Umbilical cord (tissue), 2 donors: ENCODE measurements at places on chromosomes 1 and 21.
A peak's percentile ranks its signal among the peaks of the same experiment; 100 is the strongest.

DNA sequence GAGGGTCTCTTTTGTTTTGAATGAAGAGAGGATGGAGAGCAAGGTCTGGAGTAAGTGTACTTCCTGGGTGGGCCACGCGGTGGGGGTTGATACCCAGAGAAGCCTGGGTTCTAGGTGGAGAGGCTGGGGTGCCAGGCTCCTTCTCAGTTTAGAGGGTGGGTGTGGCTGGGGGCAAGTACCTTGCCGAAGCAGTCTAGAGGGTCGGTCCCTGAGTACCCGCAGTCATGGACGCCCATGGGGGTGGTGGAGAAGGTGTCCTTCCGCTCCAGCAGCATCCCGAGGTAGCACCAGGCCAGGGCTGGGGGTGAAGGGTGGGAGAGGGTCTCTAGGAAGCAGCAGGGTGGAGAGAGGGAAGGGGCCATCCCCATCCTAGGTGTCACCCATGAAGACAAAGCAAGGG, 14.3 kb downstream of the TTC22 start:
- DNase-seq = no peak

DNA sequence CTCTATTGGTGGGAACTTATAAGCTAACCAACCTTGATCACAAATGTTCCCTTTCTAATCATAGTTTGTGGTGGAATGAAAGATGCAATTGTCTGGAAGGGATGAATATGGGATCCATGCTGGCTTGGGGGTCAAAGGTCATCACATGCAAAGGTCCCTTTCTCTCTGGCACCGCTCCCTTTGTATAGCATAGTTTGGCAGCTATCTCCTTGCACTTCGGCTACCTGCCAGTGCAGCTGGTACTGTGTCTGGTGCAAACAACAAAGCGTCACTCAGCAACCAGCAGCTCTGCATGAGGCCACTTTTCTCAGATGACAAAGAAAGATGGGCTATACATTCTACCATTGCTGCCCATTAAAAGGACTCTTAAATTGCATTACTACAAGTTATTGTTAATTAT, 188.2 kb upstream of the NFIA start:
- DNase-seq = no peak

DNA sequence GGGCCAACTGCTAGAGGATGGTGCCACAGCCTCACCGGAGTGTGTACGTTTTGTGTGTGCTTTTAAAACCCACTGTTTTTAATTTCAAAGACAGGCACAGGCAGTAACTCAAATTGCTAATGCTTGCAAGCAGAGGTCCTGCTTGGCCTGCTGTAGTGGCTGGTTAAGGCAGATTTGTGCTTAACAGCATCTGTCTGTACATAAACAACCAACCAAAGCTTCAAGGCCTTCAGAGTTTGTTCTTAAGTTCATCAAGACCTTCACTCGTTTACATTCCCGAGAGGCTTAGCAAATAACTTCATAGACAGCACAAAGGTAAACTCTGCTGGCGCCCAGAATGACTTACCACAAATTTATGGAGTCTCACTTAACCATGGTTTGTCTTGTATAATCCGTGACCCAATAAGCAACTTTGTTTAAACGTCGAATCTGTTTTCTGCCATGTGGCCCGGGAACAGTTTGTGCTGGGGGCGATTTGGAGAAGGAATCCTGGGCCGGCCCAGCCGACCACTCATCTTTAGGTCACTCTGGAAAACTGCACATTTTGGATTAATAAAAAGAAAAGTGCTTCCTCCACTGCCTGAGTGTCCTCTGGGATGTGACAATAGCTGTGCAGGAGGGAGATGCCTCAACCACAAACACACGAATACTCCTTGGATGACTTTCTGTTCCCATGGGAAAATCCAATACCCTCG, 58.1 kb downstream of the CAPZB start:
- no peak for DNase-seq

DNA sequence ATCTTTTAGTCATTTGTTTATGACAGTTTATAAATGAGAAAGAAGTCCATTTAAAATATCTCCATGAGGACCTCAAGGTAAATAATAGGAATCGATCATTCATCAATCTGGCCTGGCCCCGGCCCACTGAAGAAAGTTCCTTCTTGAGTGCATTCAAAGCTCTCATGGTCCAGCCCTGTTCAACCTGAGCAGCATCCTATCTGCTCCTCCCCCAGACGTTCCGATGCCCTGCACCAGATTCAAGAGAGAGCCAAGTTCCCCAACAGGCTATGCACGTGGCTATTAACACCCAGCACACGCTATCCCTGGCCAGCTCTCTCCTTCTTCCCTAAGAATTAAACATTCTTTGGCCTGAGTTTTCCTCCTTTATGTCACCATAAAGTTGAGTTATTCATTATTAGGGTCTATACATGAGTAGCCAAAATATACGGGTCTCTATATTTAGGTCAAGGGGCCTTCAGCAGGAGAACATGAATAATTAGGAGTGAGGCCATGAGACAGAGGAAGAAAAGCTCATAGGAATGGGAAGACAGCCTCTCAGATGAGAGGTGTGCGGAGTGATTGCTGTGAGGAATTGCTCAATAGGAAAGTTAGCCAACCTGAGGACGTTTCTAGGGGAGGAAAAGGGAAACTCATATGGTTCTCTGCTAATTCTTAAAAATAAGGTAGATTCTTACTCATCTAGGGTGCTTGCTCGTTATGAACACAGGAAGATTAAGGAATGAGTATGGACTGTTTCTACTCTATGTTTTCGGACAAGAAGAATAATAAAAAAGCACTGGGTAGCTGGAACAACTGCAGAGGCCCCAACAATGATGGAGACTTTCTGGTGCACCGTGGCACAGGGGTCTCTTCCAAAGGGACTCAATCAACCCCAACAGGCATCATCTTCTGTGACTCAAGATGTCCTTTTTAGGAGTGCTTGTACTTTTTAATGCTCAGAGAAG, 23.6 kb downstream of the RUNX1 start:
- no peak for DNase-seq

DNA sequence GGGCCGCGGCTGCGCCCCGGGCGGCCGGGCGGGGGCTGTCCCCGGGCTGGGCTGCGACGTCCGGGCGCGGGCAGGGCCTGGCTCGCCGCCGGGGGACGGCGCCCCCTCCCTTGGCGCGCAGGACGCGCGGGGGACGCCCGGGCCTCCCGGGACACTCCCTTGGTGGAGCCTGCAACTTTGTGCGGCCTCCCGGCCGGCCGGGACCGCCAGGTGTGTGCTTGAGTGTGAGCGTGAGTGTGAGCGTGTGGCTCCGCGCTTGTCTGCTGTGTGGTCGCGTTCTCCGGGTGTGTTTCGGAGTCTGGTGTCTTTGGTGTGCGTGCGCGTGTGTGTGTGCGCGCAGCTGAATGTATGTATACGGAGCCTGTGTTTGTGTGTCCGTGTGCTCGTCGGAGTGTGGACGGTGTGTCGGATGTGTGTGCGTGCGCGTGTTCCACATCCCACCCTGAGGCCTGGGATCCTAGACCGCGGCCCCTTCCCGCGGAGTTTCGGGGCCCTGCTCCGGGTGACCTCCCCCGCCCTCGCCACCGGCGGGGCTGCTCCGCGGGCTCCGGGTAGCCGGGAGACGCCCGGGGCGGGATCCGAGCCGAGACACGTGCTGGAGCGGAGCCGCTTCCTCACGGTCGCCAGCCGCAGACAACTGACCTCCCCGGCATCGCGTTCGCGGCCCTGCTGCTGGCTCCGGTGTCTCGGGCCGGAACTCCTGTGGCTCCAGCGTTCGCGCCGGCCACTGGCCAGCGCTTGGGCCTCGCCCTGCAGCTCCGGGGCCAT, 1.7 kb downstream of the PTPRU start:
- peak; percentile 38 for DNase-seq

DNA sequence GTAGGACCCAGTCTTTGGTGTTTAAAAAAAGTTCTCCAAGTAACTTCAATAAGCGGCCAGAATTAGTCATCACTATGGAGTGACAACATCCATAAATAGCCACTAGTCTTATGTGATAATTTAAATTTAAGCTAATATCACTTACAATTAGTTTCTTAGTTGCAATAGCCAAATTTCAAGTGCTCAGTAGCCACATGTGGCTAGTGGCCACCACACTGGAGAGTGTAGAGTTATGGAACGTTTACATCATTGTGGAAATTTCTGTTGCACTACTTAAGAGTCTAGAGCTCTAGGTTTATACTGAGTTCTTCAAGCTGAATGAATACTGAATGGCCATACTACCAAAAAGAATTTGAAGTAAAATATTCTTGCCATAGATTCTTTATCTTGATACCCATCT, 121.1 kb downstream of the RUNX1 start:
- no peak for DNase-seq

DNA sequence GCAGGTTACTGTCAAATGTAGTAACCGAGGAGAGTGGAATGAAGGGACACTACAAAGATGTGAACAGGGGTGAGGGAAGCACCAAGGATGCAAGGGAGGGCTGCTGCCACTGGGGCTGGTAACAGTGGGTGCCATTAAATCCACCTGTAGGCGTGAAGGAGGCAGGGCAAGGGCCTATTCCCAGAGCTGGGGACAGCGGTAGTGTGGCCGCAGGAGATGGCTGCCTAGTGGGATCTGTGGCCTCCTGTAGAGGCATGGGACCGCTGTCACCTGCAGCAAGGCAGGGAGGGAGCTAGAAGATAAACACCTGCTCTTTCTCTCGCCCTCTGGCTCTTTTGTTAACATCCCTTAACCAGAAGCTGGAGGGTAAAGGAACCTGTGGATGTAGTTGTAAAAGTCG, 80.5 kb upstream of the CNIH3 start:
- no peak for DNase-seq

DNA sequence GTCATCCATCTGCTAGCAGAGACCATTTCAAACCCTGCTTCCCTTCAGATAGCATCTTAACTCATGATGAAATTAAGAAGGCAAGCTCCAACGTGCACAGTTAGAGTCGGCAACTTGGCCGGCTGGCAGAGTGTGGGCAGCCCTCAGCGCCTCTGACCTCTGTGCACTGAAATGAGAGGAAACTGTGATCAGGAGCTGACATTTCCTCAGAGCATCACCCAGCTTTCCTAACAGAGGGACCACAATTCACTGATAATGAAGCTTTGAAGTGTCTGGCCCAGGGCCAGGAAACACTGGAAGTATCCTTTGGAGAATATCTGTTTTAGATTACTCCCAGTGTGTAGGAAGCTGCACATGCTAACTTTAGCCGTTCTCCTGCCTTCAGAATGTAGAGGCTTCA, 145.0 kb upstream of the ZC3H11B start:
- DNase-seq = peak; percentile 89

DNA sequence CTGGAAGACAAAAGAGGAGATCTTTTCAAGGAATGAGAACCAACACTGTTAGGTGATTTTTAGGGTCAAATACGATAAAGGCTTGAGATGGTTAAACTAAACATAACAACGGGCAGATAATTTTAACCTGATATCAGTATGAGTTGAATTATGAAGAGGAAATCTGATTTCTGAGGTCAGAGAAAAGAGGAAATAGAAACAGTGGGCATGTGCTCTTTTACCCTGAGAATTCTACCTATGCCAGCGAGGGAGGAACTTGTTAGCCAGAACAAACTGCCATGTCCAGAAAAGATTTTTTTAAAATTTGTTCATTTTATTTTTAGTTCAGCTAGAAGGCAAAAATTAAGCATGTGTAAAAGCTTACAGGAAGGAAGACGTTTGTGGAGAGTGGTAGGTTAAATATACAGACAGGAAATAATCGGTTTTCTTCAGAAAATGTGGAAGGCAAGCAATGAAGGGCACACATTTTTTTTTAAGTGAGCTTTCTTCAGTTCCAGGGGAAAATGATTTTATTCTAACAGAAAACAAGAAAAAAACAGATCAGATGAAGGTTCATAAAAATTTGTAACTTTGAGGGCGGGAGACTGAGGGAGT, 1745.3 kb downstream of the MRPL39 start:
- no peak for DNase-seq

DNA sequence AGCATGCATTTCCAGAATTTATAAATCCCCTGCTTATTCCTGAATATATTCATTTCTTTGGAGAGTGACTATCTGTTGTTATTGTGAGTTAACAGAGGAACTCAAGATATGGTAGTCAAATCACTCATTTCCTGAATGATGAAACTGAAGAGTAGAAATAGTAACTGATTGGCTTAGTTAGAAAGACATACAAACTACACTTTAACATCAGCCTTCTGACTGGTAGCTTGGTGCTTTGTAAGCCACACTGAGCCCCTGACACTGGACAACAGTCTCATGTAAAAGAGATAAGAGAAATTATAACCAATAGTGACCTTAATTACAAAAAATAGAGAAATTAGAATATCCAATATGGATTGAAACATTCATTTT, 4.8 kb downstream of the GBP7 start:
- no peak for DNase-seq

DNA sequence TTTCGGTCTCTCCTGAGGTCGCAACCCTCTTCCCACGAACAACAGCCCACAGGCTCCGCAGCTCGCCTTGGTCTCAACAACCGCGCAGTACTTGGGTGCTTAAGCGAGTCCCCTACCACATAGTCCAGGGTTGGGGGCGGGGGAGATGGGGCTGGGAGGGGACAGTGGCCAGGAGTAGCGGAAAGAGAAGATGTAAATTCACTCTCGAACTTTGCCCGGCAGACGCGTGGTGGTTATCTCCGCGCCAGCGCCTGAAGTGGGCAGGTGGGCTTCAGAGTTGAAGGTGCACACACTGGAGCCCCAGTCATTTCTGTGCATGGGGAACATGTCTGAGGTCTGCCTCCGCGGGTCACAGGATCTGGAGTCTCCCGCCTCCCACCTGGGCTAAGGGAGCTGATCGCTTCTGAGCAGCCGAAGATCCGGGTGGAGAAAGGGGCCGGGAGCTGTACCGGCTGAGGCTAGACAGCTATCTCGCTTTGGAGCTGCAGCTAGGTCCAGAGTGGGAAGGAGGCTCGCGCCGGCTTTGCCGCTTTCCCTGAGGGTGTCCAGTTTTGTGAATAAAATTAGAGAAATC, 4.3 kb upstream of the FOXD2 start:
- no peak for DNase-seq

DNA sequence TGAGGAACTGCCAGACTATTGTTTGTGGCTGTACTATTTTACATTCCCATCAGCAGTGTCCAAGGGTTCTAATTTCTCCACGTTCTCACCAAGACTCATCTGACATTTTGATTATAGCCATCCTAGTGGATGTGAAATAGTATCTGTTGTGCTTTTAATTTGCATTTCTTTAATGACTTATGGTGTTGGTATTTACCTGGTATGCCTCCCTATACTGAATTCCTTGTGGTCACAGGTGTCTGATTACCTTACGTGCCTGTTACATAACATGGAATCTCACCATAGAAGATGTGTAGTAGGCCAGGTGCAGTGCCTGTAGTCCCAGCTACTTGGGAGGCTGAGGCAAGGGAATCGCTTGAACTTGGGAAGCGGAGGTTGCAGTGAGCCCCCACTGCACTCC, 13.5 kb downstream of the ZYG11A start:
- no peak for DNase-seq

DNA sequence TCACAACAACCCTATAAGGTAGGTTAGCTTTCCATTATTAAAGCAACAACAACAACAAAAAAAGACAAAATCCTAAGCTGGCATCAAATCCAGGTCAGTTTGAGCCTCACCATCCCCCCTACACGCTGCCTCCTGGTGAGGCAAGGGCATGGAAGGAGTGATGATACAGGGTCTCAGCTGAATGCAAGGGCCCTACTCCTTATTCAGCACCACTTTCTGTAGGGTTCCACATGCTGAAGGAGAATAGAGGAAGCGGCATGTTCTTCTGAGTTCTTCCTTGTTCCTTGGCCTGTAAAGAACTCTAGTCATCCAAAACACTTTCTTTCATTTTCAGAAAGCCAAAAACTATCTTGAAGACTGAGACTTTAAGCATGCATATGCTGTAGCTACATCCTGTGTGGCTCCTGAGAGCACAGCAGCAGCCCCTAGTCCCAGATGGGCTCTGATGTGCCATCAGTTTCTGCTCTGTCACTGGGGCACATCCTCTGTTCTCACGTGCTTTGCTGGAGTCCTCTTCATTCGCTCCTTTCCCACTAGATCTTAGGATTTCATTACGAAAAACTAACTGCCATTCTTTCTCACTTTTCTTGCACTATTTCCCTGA, 6.2 kb downstream of the ILDR2 start:
- DNase-seq = no peak
